ENCODE measurements at places on chromosomes 11 and 22.

DNA sequence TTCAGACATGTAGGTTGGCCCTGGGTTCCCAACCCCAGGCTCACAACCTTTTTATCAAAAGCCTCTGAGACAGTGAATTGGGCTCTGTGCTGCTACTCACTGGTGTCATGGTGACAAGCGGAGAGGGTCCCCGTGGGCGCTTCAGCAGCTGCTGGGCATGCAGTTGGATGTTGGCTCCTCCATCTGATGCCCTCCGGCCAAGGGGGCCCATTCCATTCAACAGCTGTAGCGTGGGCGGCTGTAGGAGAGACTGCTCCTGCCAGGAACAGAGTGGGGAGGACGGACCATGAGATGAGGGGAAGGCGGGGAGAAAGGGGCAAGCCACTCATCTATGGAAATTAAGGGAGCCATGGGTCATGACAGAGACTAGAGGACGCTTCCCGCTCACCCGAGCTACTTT is 36.0 kb upstream of the APOA1 start:
- no peak for DNase-seq

DNA sequence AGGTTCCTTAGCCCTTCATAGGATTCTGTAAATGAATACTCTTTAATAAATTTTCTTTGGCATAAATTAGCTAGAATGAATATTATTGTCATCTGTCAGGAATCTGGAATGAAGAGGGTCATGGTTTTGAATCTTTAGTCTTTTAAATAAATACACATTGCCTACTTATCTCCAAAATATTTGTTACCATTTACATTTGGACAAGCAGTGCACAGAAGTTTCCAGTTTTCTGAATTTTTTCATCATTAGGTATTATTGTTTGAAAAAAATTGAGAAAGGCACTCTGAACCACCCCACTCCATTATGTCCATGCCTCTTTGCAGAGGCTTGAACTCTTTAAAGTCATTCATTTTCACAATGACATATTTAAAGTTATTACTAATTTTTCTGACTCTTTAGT is 549.0 kb upstream of the LUZP2 start:
- DNase-seq, result no peak

GRCh38 chr11:114401311-114401710 is 845 bp downstream of the RBM7 start:
- DNase-seq, result no peak

- DNase-seq, result no peak
These were observed 123.6 kb downstream of the MED15 start for GRCh38 chr22:20630873-20631617.

GRCh38 chr11:95499516-95500135 is 268.6 kb upstream of the SESN3 start:
- DNase-seq, result no peak

Data from stimulated activated CD8-positive, alpha-beta memory T cell treated with anti-CD3 and anti-CD28 coated beads, Interleukin-7, amount 100 ng/mL, for 4 hours (primary cell).